ENCODE measurements at places on chromosomes 2 and 18. TPM values are rescaled to one million over a fixed set of nuclear protein-coding genes. Genes with fewer than 3 reads are reported as not detected.
A peak's percentile ranks its signal among the peaks of the same experiment; 100 is the strongest.

DNA sequence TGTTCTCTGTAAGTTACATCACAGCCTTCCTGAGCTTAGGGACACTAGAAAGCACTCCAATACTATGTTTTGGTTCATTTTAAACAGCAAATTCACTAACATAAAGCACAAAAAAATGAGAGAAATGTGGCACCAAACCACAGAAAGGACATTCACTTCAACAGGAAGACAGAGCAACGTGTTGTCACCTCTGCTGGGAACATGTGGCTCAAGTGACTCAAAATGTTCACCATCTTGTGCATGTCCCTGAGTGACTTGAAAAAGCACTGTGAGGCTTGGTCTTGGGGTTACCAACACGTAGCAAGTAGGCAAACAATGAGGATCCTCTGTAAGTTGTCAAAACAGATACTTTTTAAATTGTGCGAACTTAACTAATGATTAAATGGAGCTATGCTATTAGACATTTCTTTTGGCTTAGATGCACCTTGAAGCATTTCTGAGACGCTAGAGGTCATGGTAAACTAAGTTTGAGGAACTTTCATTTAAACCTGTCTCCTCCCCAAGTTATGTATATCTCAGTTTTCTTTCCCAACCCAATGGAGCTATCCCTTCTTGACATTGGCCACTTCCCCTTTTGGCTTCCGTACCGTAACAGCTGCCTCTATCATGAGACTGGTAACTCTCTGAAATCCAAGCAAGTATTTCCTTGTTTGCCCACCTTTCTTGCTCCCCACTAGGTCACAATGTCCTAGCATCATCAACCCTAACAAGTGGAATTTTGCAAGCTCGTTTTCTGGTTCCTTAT, 14.0 kb upstream of the ST6GAL2 start:
- DNase-seq = no peak

Gene DUSP19
- total RNA-seq = 4.4 TPM

DNA sequence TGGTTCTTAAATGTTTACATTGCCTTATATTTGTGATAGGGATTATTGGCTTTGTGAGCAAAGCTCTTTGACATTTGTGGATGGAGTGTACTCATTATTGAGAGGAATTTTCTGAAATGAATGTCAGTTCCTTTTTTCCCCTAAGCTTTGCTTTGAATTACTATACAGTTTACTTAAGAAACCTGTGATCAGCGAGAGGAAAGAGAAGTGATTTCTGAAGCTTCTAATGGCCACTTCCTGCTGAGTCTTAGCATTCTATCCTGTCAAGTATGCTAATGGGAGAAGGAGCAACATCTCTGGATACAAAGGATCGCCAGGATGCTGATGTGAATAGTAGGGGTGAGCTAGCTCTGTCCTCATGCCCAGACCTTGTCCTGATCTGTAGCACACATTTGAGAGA, 47.8 kb upstream of the MGAT5 start:
- no peak for DNase-seq

- DNase-seq = peak; percentile 8
Measured at GRCh38 chr2:148021886-148022285, 995 bp downstream of the MBD5 start.

DNA sequence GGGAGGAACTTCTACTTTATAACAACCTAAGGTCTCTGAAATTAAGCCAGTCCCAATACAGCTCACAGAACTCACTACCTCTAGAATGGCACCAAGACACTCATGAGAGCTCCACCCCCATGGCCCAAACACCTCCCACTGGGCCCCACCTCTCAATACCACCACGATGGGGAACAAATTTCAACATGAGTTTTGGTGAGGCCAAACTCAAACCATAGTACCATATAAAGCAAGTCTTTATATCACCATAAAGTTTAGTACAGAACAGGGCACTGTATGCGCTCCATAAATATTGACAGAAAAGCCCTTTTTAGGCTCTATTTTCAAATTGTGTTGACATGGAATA, 3.3 kb downstream of the AFG3L2 start:
- no peak for DNase-seq

DNA sequence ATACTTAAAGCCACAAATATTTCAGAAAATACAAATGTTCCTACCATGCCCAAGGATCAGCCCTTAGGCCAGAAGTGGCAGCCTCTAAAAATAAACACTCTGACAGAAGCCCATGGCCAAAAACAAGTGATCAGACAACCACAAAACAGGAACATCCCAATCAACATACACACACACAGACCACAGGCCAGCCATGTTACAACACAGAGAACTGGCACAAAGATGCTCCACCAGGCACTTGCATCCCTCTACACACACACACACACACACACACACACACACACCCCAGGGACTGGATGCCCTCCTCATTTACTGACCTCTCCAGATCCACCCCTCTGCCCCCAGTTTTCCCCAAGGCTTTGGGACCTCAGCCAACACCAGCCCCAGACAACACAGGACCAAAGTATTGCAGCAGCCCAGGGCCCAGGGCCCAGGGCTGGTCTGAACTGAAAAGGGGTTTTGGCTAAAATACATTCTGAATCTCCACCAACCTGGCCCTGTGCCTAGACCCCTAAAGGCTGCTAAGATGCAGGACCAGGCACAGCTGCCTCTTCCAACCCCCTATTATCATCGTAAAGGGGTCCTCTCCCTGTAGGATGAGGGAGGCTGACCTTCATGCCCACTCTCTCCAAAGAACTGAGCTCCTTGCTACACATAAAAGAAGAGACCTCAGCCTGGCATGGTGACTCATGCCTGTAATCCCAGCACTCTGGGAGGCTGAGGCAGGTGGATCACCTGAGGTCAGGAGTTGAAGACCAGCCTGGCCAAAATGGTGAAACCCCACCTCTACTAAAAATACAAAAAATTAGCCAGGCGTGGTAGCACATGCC, 151.4 kb downstream of the TNS1 start:
- no peak for DNase-seq

- DNase-seq = no peak
Measured at GRCh38 chr2:83951378-83951947, 507.6 kb downstream of the SUCLG1 start.

GRCh38 chr2:12284487-12284886, 432.2 kb upstream of the TRIB2 start:
- no peak for DNase-seq

Gene CNDP1
- 0.10 TPM for total RNA-seq

- no peak for DNase-seq
Measured at GRCh38 chr2:86704459-86704971, 15.6 kb upstream of the RMND5A start.

GRCh38 chr2:215699700-215700538, 264.1 kb upstream of the FN1 start:
- DNase-seq = no peak

- no peak for DNase-seq
Measured at GRCh38 chr2:238743243-238744065, 104.4 kb upstream of the TWIST2 start.

DNA sequence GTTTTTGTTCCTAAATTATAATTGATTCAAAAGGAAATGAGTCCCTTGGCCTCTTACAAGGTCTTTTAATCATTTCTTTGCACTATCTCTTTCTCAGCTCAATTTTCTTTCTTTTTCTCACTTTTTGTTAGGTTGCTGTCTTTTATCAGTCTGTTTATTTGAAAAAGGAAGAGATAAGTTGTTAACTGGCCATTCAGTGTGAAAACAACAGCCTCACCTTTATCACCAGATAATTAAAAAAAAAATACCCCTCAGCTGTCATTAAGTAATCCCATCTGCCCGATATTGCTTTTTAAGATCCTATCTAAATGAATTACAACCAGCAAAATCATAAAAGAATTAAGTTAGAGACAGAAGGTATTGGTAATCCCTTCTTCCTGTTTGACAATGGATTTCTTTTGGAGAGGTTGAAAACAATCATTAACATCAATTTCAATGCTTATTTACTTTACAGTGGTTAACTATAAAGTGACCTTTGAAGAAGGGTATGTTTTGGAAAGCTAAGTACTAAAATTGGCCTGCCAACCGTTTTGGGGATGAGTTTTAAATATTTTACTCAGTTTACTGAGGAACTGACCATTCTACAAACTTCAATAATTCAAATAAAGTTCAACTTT, 104.9 kb downstream of the TGIF1 start:
- no peak for DNase-seq

GRCh38 chr2:106274668-106275067, 80.6 kb upstream of the UXS1 start:
- DNase-seq = peak; percentile 12

DNA sequence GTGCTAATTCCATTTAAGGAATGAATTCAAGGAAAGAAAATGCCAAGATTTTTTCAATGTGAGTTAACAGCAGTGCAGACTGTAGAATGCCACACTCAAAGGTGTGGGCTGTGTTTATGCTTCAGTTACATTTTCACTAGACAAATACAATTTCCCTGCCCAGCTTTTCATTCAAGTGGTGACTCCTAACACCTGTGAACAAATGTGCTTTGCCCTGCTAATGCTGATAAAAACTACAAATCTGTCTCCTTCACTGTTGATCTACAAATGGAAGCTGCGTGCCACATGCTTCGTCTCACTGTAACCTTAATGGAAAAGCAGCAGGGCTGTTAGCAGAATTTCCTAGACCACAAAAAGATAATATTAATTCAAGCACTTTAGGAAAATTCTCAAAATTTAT, 19.8 kb upstream of the TCF4 start:
- no peak for DNase-seq

DNA sequence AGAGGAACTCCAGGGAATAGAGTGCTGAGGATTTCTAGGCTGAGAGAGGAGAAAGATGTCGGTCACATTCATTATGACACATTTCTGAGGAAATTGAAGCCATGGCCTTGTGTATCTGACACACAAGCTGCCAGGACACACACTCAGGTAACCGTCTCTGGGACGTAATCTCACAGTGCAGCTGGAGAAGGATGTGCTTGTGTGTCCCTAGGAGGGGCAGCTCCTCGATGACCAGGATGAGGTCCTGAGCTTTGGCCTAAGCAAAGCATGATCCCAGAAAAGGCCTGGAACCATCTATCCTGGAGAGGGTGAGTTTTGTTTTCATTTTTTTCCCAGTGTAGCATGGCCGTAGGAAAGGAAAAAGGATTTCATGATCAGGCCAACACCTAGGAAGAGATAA, 102.2 kb downstream of the CAPN13 start:
- DNase-seq = no peak

DNA sequence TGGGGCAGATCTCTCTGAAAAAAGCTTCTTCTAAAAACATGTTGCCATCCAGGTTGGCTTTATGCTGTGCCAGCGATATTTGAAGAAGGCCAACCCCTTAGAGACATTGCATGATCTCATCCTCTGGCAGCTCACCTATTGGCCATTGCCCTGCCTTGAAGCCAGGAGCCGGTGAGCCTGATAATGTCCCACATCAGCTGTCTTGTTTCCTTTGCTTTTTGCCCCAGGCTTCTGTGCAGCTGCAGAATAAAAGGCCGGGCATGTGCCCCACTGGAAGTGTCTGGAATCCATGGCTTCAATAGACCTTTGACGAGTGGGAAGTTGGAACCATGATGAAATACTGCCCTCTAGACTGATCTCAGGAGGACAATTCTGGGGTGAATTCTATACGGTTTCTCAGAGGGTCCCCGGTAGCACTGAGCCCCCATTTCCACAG, 523.5 kb upstream of the ZEB2 start:
- no peak for DNase-seq

Gene FAHD2A
- total RNA-seq = 14.1 TPM

Gene DNAJC5G
- not detected for total RNA-seq

DNA sequence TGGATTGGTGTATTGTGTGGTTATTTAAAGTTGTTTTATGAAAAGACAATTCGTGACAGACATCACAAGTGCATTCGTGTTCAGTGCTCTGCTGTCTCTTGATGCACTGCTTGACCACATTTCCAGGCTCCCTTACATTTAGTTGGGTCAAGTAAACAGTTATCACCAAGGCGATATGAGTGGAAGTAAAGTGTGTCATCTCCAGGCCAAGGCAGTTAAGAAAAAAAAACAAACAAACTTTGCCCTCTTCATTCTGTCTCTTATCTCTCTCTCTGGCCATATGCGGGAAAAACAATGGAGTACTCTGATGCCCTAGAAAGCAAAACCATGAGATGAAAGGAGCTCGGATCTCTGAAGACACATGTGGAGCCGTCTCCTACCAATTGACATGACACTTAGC, 131.1 kb downstream of the DSEL start:
- DNase-seq = no peak

Gene L3MBTL4
- 17.5 TPM for total RNA-seq

Gene LYPD1
- 0.99 TPM for total RNA-seq

Gene KLF11
- total RNA-seq = 16.1 TPM

Gene SULT1C3
- total RNA-seq = not detected

Gene CYRIA
- 9.3 TPM for total RNA-seq

GRCh38 chr2:60746318-60746717, 9.8 kb upstream of the PAPOLG start:
- DNase-seq = no peak

Gene C2orf81
- 0.30 TPM for total RNA-seq

GRCh38 chr18:8705961-8706790, 820 bp downstream of the MTCL1 start:
- DNase-seq = no peak

DNA sequence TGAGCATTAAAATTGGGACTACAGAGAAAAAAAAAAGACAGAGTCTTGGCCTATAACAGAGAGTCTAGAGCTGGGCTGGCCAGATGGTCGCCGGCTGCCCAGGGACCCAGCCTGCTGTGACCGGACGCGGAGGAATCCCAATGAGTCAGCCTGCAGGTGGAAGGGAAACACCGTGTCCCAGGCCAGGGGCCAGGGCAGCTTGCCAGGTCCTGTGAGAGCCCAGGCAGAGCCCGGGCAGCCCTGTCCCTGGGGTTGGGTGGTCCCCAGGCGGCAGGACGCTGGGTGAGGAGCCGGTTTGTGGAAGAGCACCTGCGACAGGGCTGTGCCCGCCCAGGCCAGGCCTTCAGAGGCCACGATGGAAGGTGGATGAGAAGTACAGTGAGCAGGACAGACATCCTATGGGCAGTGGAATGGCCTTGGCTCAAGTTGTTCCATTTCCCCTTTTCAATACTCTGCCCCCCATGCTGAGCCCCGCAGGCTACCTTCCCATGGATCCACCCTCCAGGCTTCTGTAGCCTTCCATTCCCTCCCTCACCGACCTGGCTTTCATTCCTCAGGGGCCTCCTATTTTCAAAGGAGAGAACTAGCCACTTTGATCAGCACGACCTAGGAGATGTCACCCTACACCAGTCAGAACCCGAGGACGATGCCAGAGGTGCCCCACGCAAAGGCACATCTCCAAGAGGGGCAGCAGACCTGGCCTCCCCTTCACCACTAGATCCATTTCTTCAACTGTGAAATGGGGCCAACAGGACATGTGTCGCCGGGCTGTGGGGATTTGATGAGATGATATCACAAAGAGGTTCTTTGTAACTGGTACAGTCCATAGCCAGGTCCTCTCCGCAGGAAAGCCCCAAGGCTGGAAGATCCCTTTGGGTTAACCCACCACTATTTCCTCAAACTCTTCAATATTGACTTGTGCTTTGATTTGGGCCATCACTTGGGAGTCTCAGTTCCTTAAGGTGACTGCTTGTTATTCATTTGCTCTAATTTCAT, 87.5 kb downstream of the POLR1A start:
- no peak for DNase-seq

DNA sequence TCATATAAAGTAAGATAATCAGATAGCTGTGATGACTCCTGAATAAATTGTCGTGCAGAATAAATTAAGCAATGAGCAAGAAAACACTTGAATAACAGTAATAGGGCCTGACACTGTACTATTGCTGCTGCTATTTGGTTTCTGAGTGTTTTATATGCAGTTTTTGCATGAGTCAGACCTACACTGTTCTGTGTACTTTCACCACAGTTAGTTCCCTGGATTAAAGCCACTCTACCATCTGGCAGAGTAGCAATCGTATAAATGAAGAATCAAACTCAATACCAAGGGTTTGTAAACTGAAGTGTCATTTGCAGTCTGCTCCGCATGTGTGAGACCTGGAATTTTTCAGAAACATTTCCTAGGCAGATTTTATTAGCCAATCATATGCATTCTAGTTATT, 398.6 kb upstream of the CDH7 start:
- DNase-seq = no peak

Gene CYP27A1
- total RNA-seq = 10.8 TPM

Measured in skin of body (tissue), 3 donors.